ENCODE measurements at places on chromosomes 3 and 15.
A peak's percentile ranks its signal among the peaks of the same experiment; 100 is the strongest.

DNA sequence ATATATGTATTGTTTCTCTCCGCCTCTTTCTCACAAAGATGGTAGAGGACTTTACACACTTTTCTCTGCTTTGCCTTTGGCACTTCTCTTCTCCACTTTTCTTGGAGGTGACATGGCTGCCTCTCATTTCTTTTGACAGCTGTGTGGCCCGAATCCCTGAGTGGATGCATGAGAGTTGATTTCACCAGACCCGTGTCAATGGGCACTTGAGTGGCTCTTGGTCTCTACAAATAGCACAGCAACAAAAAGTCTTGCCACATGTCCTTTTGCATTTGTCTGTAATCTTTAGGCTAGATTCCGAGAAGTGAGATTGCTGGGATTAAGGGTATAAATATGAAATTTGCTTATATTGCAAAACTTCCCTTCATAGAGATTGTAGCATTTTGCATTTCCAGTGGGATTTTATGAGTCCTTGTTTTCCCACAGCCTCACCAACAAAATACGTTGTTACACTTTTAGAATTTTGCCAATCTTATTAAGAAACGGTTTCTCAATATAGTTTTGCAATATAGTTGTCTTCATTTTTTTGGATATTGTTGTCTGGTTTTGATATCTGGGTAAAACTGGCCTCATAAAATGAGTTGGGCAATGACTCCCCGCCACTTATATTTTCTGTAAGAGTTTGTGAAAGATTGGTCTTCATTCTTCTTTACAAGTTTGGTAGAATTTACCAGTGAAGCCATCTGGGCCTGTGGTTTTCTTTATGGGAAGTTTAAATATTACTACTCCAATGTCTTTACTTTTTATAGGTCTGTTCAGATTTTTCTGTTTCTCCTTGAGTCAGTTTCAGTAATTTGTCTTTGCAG lies 5.2 kb upstream of the TRPM1 start:
- DNase-seq = no peak

DNA sequence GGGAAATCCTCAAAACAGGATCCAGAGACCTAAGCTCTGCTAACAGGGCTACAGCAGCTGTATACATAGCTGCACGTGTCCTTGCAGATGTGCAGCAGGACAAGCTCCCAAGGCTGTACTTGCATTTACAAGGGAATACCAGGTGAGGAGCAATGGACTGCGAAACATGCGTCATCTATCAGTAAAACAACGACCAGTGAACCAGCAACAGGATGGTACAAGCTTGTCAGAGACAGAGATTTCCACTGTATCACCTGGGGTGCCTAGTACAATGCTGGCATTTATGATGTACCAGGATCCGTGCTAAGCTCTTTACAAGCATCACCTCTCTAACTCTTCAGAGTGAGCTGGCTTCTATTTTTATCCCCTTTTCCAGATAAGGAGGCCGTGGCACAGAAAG lies 227.3 kb downstream of the FOXP1 start:
- DNase-seq = no peak

- DNase-seq = no peak
Observed at GRCh38 chr3:129184396-129184657, 631 bp upstream of the CNBP start.

- no peak for DNase-seq
Observed at GRCh38 chr15:80328496-80328895, 75.7 kb upstream of the ARNT2 start.

GRCh38 chr15:85094685-85095084 lies 113.0 kb downstream of the PDE8A start:
- DNase-seq = peak; percentile 8

- no peak for DNase-seq
Observed at GRCh38 chr3:130702985-130703384, 43.6 kb downstream of the PIK3R4 start.

- no peak for DNase-seq
Observed at GRCh38 chr3:160617636-160618035, 52.3 kb upstream of the KPNA4 start.

DNA sequence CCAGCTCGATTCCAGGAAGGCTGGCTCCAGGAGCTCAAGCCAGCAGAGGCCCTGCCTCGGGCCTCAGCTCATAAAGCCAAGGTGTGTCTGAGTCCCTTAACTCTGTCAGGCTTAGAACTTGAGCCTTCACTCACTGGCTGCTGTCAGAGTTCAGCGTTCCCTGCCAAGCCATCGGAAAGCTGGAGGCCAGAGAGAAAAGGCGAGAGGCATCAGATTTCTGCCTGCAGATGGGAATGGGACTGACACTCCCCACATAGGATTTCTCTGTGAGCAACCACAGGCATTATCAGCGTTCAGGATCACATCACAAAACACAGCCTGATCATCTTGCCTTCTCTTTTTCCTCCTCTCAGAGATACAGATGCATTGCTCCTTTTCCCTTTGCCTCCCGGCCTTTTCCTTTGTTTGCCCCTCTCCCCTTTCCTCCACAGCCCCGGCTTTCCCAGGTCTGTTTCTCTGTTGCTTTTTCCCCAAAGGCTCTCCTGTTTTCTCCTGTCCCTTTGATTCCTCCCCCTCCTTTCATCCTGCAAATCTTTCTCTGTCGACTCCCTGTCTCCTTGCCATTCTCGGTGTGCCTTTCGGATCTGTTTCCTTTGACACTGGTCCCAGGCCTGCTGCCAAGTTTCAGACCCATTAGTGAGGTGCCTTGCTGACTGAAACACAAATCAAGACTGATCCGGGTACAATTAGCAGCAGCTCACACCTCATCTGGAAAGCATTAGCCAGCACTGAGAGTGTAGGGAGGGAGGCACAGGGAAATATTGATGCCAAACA lies 44.5 kb upstream of the BOC start:
- peak; percentile 55 for DNase-seq

DNA sequence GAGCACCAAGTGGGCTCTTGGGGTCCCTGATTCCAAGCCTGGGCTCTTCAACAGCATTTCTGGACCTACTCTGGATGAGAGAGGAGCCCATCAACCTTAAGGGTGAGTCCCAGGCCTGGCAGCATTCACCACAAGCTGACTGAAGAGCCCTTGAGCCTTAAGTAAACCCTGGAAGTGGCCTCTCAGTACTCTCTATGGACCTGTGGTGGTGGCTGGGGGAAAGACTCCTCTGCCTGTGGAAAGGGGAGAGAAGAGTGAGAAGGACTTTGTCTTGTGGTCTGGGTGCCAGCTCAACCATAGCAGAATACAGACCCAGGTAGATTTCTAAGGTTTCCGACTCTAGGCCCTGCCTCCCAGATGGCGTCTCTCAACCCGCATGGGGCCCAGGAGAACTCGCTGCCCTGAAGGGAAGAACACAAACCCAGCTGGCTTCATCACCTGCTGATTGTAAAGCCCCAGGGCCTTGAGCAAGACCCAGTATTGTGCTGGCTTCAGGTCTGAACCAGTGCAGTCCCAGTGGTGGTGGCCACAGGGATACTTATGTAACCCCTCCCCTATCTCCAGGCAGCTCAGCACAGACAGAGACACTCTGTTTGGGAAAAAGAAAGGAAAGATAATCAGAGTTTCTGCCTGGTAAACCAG lies 71.4 kb downstream of the TFDP2 start:
- no peak for DNase-seq

- no peak for DNase-seq
Observed at GRCh38 chr15:62931650-62932049, 110.9 kb upstream of the TPM1 start.

DNA sequence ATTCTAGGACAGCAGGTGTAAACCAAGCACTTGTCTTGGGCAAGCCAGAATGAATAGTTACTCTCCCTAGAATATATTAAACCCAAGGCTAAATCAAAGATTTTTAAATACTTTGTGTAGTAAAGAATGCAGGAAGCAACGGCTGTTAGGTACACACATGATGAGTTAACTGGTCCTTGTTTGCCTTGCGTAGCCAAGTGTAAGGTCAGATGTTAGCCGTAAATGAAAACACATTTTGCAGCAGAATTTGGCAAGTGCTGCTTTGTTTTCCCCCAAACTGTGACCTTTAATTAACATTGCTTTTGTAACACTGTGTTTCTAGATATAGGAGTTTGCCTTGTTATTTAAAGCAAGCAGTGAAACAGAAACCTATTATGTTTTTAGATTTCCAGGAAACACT lies 368.7 kb downstream of the IL5RA start:
- DNase-seq = no peak

- no peak for DNase-seq
Observed at GRCh38 chr3:128906031-128906803, 26.8 kb downstream of the ACAD9 start.

DNA sequence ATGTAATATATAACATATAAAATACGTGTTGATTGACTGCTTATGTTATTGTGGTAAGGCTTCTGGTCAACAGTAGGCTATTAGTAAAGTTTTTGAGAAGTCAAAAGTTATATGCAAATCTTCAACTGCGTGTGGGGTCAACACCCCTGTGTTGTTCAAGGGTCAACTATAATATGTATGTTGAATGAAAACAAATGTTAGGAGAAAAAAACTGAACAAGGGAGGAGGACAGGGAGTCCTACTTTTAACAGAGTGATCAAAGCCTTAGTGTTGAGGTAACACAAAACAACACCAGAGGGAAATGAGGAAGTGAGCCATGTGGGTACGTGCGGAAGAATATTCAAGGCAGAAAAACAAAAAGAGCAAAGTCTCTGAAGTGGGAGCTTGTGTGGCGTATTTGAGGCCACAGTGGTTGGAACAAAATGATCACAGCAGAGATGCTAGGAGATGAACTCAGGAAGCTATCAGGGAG lies 62.5 kb downstream of the SFMBT1 start:
- no peak for DNase-seq

DNA sequence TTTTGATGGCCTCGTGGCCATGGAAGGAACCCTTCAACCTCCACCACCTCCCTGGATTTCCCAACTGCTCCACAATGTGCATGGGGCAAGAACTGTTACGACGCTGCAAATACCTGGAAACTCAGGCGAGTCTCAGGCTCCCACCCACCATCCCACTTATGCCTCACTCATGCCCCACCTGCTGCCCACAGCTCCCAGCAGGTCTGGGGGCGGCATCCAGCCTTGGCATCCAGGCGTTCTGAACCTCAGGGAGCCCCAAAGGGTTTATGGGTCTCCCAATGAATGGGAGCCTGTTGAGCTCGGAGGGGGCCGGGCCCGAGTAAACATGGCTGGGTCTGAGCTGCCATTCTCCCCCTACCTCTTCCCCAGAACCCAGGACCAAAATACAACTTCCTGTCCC lies 2.0 kb upstream of the PTH1R start:
- no peak for DNase-seq

GRCh38 chr3:160796813-160797164 lies 40.8 kb downstream of the PPM1L start:
- no peak for DNase-seq

DNA sequence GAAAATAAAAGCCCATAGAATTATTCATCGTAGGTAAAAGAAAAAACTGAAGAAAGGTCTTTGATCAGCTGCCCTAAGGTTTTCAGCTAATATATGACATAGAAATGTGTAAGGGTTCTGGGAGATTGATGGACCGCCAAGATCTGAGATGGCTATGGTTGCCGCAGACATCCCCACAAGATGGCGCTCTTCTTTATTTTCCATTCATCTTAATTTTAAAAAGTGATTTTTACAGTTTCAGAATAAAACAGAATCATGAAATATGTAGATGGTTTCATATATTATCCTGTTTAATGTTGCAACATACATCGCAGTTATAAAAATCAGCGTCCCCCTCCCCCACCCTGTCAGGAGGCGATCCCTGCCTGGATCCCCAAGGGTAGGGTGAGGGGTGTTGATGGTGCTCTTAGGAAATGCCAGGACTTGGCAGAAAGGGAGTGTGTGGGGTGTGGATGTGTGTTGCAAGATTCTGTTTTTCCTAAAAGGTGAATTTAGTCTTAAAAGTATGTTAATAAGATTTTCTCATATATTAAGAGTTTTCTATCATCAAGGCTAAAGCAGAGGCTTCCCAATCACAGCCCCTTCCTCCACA lies 68.8 kb downstream of the ANXA2 start:
- DNase-seq = no peak

- DNase-seq = no peak
Observed at GRCh38 chr3:97417-98258, 98.9 kb upstream of the CHL1 start.

DNA sequence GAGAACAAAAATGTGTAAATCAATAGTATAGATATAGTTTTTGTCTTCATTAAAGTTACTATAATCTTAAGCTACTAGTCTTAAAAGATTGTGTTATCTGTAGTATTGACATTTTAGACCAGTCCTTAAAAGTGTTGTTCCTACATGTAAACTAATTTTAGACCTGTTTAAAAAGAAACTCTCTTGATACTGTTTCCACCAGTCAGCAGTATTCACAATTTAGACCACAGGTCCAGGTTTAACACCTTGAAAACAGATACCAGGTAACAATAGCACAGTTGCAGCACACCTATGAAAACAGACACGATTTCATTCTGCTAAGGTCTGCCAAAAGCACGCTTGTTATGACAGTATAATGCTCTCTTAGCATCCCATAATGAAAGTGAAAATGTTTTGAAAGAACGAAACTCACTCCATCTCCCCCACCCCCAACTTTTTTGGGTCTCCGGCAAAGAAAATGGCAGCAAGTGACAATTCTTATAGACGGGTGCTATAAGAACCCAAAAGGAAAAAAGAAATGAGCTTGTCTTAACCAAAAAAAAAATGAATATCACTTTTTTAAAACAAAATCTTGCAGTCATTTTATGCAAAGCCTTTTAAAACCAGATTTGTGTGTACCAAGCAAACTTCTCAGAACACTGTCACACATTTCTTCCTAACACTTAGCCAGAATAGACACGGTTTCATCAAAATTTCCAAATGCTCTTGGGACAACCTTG lies 1.6 kb downstream of the EIF4E3 start:
- DNase-seq = no peak

GRCh38 chr15:73737535-73737934 lies 15.6 kb downstream of the INSYN1 start:
- DNase-seq = no peak

DNA sequence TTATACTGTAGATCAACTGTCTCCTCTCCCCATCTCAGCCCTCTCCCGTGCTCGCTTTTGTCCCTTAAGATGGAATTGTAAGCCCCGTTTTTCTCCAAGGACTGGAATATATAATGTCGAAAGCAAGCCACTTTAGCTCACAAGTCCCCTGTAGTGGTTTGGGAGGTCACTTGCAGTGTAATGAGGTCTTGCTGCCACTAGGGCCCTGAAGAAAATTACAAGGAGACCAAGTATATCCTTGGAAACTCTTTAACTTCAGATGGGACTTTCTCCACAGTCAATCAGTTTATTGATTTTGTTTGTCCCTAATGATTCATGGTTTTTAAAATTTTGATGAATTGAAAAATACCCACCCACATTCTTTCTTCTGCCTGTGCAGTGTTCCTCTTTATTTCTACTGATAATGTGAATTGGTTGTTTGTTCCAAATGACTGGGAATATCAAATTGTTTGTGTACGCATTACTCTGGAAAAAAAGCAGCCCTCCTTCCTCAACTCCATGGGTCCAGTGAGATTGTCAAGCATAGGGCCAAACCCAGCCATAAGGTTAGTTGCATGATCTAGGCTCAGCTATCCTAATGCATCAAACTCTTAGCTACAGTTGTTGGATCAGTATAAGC lies 294.8 kb downstream of the MCTP2 start:
- no peak for DNase-seq

- no peak for DNase-seq
Observed at GRCh38 chr15:96070636-96071035, 259.9 kb upstream of the NR2F2 start.

All from GM04504 (cell line).